Skin of body (tissue), 3 donors: ENCODE measurements at places on chromosomes 4 and X.

DNA sequence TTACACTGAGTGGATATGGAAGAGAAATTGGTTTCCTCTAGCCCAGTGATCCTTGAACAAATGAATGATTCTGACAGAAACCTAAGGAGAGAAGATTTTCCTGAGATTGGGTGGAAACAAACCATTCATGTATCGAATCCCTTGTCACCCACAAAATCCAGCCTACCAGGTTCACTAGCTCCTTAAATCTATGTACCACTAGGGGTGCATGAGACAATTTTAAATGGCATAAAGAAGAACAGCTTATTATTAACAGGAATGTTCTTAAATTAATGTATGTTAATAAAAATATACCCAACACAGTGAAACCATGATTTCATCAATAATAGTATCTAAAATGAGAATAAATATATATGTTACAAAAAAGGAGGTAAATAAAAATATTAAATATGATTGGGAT, 118.4 kb upstream of the LNX1 start:
- no peak for DNase-seq

- no peak for DNase-seq
Observed at GRCh38 chr4:81359207-81359606, 112.5 kb downstream of the RASGEF1B start.

DNA sequence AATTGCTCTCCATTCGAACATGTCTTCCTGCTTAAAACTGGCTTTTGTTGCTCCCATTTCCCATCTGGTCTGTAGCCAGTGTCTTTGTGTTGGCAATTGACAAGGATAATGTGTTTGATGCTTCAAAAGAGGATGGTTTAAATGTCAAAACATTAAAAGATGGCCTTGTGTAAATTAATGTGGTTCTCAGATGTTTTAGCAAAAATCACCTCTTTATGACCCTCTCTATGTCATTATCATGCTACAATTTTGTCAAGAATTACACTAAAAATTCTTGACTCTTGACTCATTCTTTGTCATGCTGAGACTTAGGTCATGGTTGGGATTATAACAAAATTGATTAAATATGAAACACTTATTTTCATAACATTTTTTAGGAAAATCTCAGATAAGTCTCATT, 47.4 kb downstream of the TMEM131L start:
- peak; percentile 79 for DNase-seq

GRCh38 chrX:71911731-71912050, 1.0 kb downstream of the NHSL2 start:
- no peak for DNase-seq

DNA sequence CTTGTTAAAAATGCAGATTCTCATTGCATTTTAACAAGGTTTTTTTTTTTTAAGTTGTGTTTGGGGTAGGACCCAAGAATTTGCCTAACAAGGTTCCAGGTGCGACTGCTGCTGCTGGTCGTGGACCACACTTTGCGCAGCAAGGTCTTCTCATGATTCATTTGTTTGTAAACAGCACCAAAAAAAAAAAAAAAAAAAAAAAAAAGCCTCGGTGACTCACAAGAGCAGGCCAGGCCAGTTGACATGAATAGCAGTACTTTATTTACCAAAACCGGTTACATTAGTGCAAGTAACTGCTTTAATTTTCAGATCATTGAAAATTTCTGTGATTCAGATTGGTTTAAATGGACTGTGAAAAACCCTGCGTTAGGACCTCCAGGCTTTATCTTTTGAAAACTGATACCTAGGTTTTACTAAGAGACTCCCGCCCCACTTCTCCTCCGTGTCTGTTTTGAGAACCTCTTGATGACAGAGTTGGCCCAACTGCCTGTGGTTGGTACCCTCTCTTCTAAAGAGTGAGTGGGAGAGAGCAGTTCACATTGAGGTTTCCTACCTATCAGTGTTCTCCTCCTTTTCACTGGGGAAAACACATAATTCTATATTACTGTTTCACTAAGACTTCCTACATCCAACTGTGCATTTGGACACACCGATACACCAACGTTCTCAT, 86.2 kb downstream of the PHEX start:
- DNase-seq = no peak

GRCh38 chr4:2808001-2808400, 15.1 kb downstream of the SH3BP2 start:
- DNase-seq = no peak

DNA sequence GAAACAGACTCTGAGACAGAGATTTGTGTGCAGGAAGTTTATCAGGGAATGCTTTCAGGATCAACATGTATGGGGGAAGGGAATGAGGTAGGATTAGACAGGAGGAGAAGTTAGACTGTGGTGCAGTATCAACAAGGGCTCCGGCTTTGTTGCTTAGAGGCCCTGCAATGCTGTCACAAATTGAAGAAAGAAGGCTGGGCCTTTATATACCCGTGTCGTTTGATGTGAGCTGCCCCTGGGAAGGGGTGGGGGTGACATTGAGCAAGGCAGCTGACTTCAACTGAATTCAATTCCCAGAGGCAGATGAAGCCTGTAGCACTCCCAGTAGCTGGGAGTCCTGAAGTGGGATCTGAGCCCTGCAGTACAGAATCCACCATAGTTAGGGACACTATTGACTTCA, 29.5 kb upstream of the USP9X start:
- DNase-seq = no peak

- no peak for DNase-seq
Observed at GRCh38 chrX:43656005-43656494, at the start of gene MAOA. MAOA (plus strand) TSS chrX:43656299; CDS start chrX:43656342, 43 bp downstream.

DNA sequence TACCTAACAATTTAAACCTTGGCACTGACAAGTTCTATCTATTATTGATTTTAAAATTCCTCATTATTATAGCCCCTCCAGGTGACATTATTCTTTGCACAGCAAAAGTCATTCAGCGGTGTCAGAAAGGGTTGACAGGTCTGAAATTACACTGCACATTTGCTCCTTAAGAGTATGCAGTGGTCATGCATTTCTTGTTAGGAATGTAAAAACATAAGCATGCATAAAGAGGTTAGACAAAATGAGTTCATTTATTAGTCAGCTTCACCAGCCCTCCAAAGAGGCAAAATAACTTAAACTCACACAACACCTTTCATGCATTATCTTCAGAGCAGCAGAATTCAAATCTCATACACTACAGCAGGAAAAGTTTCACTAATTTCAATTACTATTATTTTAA, 158.8 kb downstream of the HNRNPD start:
- DNase-seq = no peak
